ENCODE measurements at places on chromosomes 7 and 10.

GRCh38 chr10:33731322-33731721 is 396.9 kb upstream of the NRP1 start:
- DNase-seq = no peak

- no peak for DNase-seq
These were observed 62.5 kb downstream of the CSGALNACT2 start for GRCh38 chr10:43200538-43201390.

DNA sequence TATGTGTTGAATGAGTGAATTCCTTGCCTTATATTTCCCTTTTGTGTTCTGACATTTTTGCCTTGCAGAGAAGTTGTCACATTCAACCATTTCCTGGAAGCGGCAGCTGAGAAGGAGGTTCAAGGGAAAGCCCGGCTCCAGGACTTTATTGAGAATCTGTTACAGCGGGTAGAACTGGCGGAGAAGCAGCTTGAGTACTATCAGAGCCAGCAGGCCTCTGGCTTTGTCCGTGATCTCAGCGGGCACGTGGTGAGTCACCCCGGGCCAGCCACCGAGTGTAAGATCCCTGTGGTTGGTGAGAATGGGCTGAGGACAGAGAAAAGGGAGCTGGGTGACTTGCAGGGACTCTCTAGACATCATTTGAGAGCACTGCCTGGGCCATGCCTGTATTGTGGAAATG is 14.2 kb downstream of the ZNF365 start:
- DNase-seq = no peak

GRCh38 chr7:21916629-21917028 is 29.1 kb downstream of the CDCA7L start:
- DNase-seq = no peak

- DNase-seq = no peak
These were observed 255.4 kb upstream of the LYZL1 start for GRCh38 chr10:29033311-29033940.

- no peak for DNase-seq
These were observed 226.0 kb downstream of the BMPER start for GRCh38 chr7:34131371-34131770.

DNA sequence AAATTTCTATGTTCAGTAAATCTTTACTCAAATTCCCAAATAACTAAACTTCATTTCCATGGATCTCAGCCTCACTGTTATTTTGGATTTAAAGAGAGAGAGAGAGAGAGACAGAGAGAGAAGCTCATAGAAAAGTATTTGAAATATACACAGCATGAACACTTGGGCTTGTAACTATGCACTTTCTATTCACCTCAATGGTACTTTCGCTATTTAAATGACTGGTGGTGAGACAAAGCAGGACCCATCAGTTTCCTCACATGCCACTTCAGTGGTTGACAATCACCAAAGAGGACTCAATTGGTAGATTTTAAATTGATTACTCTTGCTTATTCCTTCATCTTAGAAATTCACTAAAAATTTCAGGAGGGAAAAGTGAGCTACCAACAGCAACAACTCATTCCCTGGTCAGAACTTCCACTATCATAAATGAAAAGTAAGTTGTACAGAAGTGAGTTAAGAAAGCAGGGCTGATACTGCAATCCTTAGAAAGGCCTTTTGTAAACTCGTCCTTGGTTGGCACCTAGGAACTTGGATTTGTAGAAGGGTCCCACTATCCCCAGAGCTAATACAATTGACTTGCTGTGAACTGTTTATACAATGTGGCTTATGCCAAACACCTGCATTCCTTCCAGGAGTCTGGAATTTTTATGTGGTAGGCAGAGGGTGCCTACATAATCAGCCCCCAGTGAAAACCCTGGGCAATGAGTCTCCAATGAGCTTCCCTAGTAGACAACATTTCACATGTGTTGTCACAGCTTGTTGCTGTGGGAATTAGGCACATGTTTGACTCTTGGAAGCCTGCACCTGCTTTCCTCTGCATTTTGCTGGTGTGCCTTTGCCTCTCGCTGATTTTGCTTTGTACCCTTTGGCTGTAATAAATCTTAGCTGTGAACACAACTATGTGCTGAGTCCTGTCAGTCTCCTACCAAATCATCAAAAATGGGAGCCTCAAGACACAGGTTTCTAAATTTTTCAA is 10.8 kb downstream of the ERLIN1 start:
- DNase-seq = no peak

DNA sequence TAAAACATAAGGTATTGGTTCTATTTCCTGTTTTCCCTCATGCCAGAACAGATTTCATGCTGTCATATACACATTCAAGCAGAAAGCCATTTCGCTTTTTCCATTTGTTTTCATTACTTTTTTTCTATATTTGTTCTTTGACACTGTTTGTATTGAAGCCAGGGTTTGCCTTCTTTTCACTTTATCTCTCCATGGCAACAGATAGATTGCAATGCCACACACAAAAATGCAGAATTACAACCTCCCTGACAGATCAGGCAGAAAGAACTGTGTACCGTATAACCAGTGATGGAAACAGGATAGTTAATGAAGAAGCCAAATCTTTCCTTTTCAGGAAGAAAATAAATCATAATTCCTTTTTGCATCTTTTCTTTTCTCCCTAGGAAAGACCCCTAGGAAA is 103.0 kb upstream of the PCGF5 start:
- no peak for DNase-seq

DNA sequence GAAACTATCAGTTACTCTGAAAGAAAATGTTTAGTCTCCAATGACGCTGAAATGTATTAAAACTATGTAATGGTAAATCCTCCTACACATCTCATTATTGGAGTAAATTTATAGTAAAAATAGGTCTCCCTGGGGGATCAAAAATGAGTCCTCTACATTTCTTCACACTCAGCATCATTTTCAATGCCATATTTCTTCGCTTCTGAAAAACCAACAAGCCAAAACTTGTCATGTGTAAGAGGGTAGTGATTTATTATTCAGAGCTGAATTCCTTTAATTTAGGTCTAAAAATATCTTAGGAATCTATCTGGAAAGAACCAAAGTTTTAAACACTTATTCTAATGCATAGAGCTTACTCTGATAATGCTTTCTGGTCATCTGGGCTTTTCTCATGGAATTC is 3.0 kb downstream of the PDK4 start:
- no peak for DNase-seq

GRCh38 chr10:115706026-115706425 is 567.0 kb downstream of the GFRA1 start:
- no peak for DNase-seq

DNA sequence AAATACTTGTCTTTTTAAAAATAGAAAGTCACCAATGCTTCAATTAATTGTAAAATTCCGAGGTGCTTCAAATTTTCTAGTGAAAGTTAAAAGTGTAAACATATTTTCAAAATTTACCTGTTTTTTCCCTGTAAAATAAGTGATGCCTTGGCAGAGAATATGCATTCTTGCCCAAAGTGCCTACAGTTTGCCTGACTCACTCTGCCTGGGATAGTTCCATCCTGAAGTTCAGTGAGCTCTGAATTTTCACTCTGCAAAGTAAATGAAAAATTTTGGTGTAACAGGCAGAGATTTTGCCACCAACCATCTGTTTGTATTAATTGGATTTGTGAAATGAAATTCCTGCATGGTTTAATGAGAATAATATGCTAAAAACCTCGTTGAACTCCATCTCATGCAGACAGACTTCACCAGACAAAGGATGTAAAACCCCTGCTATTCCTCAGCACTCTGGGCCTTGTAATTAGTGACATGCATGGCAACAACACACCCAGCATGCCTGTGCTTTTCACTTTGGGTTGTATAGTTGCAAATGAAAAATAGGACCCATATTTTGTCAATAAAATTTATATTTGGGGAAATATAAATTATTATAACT is 117.4 kb upstream of the GNAI1 start:
- no peak for DNase-seq

GRCh38 chr7:2993868-2994267 is 49.8 kb downstream of the CARD11 start:
- DNase-seq = no peak

DNA sequence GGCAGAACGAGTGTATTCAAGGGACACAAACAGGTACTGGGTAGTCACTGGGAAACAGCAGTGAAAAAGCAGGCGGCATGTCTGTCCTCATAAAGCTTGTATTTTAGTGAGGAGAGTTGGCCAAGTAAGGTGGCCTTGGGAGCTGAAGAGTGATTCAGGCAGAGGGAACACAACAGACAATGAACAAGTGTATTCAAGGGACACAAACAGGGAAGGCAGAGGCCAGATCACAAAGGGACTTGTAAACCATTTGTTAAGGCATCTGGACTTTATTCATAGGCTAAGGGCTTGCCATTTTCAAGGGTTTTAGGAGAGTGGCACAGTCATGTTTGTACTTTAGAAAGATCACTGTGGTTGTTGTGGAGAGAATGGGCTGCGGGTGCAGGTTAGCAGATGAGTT is 49.0 kb downstream of the LRMDA start:
- DNase-seq = no peak

DNA sequence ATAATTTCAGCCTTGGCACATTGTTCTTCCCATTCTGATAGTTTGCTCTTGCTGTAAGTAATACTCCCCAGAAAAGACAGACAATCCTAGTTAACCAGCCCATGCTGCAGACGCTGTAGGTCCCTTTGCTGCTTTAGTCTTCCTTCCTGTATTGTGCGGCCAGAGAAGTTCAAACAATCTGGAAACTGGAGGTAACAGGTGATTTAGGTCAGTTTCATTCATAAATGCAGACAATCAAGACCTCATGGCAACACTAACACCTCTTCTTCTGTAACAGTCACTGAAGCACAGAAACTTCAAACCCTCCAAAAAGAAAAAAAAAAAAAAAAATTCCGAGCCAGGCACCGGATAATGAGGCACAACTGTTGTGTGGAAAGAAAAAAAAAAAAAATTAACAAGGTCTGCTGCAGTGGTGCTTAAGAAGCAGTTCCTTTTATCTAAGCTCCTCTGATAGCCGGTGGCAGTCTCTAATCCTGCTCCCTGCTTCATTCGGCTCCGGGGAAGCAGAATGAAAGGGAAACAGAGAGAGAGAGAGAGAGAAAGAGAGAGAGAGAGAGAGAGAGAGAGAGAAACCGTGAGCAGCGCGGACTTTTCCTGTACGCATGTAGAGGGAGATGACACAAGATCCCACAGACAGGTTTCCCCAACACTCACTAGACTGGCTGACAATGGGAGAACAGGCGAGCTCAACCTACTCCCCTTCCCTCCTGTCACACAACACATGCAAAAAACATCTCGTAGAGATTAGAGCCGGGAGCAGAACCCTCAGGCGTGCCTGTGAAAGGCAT is at the start of gene SEMA3A:
Gene SEMA3A (minus strand): TSS at position 306 of the 788 bp plus-strand sequence. CDS start 203 bp downstream, at position 103.
- no peak for DNase-seq

- no peak for DNase-seq
These were observed 8.3 kb downstream of the GPR85 start for GRCh38 chr7:113078331-113078730.

DNA sequence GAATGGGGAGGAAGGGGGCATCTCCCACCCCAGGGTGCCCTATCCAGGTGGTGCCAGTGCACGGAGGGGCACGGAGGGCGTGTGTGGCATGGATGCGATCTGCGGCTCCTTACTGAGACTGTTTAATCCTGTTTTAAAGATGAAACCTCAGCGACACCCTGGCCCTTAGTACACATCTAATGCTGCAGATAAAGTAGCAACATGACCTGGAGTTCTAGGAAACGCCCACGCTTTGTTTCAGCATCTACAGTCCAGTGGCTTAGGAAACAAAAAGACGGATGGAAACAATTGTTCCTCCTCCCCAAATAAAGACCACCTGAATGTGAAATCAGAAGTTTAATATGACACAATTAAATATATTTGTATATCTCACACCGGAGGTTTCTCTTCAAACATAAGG is 201.9 kb downstream of the DNAJB6 start:
- no peak for DNase-seq

GRCh38 chr10:10054466-10054865 is 963.2 kb upstream of the CELF2 start:
- DNase-seq = no peak

DNA sequence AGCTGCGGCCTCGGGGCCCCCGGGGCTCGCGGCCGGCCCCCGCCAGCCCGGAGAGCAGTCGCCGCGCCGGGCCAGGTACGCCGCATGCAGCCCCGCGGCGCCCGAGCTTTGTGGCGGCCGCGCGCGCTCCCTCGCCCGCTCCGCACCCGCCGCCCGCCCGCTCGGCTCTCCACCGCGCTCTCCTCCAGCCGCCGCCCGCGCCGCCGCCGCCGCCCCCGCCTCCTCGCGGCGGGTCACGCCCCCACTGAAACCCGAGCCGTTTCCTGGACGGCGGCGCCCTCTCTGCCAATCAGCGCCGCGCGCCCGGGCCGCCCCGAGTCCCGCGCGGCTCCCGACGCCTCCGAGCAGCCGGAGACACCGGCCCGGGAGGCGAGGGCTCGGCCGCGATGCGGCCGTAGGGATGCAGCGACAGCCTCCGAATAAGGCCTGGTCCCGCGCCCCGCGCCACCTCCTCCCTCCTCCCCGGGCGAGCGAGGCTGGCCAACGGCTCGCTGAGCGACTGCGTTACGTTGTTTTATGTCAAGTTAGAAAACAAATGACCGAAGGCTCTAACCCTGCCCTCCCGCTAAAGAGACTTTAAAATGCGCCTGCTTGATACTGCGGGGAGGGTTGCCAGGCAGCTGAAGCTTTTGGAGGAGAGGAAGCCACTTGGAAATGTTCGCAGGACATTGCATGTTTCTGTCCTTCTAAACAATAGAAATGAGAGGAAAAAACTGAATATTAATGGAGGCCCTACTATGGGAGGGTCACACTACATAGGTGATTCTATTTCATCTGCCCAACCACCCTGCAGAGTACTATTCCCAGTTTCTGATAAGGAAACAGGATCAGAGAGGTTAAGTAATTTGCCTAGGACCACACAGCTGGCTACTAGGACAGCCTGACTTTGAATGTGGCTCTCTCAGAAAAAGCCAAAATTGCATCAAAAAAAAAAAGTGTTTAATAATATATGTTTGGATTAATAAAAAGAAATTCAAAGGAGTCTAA is at the start of gene FGFR2:
Gene FGFR2 (minus strand): TSS at position 182 of the 987 bp plus-strand sequence. CDS start 4,627 bp downstream, outside the sequence.
- DNase-seq = peak; percentile 44

GRCh38 chr10:128869101-128869749 is 597.8 kb upstream of the MGMT start:
- no peak for DNase-seq

DNA sequence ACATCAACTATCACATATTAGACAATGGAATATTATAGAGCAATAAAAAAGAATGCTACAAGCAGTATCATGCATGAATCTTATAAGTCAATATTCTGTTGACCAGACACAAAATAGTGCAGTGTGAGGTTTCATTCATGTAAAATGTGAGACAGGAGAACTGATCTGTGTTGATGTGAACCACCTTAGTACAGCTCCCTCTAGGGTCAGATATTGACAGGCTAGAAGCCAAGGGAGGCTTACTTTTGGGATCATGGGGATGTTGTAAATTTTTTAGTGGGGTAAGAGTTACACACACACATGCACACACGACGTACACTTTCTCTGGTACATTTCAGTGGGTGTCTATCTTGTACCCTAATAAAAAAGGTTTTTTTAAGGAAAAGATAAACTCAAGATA is 231.6 kb upstream of the FOXK1 start:
- DNase-seq = no peak
